Astrocyte of the hippocampus (primary cell): ENCODE measurements at places on chromosomes 4 and X.

- DNase-seq = peak; percentile 20
These were observed 57.9 kb upstream of the HPF1 start for GRCh38 chr4:169815606-169816005.

- DNase-seq = no peak
These were observed 422.8 kb upstream of the PABPC4L start for GRCh38 chr4:134624365-134624764.

GRCh38 chr4:185210102-185210981, 944 bp downstream of the SNX25 start:
- peak; percentile 75 for DNase-seq

DNA sequence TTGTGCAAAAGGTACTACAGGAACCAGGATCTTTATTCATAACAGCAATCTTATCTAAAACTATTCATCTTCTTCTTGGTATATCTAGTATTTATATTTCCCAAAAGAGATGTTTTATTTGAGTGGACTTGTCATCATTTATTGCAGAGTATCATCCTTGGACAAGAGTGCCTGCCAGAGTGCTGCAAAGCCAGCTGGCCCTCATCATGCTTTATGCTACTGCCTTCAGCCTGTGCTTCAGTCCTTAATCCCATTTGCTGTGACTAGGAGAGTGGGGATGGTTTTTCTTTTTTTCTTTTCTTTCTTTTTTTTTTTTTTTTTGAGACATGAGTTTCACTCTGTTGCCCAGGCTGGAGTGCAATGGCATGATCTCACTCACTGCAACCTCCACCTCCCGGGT, 33.5 kb upstream of the ELF2 start:
- DNase-seq = no peak

GRCh38 chr4:100805538-100805937, 287.7 kb upstream of the EMCN start:
- no peak for DNase-seq

DNA sequence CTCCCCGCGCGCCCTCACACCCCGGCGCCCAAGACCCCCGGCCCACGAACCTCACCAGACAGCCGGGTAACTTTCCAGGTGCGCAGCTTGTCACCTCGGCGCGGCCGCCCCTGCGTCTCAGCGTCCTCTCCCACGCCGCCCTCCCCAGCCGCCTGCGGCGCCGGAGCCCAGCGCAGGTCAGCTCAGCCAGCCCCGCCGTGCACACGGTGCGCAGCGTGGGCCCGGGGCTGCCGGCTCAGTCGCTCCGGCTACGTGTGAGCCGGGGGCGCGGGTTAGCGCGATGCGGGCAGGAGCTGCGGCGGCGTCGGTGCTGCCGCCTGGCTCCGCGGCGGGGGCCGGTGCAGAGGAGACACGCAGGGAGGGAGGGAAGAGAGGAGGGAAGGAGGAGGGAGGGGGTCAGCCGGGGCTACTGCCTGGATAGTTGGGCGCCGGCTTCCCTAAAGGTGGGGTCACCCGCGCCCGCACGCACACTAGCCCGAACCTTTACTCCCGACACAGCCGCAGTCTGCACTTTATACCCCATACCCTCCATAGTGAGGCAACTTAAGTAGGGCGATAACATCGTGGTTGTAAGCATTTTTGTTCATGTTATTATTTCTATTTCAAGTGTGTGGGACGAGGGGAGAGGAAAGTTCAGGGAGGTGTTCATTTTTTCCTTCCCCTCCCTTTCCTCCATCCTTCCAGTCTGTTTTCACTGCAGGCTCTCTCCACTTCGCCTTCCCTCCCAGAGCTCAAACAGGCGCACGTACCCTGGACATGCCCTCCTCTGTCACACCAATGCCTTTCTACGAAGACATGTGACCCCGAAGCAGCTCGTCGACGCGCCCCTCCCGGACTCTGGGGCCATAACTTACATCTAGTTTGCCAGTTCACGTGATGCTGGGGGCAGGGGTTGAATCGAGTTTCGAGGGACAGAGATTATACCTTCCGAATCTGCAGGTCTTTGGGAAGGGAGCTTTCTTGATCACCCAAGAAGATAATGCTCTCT, at the start of gene PRKG2:
Gene PRKG2 (minus strand): TSS at position 342 of the 988 bp plus-strand sequence. CDS start 10,175 bp downstream, outside the sequence.
- DNase-seq = peak; percentile 46

DNA sequence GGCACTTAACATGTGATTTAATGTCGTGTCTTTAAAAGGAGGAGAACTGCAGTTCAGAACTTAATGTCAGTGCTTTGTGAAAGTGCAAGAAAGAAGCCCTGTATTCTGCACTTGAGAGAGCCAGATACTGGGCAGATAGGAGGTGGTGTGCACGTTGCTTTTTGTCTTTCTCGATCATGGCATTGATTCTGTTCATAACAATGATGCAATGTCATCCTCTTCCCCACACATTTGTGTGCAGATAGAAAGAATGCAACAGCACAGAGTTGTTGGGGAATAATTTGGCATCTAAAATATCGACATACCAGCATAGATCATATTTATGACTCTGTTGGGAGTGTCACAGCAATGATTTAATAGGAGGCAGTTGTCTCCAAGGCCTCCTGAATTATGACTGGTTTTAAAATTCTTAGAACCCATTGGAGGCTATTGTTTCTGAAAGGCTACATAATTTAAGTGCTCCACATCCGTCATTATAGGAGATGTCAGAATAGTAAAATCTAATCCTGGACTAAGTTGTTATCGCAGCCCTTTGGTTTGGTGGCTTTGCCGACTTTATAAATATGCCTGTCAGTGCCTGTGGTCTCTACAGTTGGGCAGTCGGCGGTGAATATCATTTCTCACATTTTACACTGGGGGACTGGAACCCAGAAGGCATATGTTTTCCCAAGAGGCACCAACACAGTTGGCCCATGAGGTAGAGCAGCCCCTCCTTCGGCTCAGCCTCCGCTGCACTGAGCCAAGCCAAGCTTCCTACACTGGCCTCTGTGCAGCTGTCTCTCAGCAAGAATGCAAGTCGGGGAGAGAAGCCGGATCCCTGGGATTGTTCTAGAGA, 124.9 kb downstream of the PTTG2 start:
- no peak for DNase-seq

DNA sequence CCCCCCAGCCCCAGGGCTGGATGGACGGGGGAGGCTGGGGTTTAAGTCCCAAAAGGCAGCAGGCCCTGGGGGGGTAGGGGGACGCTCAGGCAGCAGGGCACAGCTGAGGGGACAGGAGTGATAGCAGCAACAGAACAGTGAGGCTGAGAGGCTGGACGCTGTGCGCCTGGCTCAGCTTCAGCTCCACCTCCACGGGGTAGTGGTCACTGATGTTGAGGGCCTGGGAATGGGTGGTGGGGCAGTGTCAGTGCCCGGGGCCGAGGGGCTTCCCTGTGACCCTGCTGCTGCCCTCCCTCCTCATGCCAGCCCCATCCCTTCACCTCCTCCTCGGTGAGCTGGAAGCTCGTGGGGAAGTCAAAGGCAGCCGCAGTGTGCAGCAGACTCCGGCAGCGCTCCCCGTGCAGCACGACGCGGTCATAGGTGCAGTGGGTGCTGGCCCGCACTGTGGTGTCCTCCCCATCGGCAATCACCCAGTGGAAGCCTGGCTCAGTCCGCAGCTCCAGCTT, 4.5 kb downstream of the RPL10 start:
- DNase-seq = no peak

DNA sequence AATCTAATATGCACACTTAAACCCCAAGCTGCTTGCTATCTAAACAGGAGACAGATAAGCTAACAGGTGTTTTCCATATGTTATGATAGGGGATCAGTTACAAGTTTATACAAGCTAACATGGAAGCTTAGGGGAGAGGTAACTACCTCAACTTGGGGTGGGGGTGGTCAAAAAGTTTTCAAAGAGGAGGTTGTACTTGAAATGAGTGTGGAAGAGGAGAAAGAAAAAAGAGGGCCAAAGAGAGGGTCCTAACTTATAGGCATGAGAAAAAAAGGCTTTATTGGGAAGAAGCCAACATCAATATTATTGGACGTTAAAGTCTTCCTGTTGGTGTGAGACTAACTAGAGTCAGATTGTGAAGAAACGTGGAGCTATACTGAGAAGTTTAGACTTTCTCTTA, 205.9 kb downstream of the NDST4 start:
- no peak for DNase-seq

GRCh38 chr4:22237846-22238494, 277.9 kb downstream of the ADGRA3 start:
- no peak for DNase-seq

- no peak for DNase-seq
These were observed 671.8 kb downstream of the PCDH7 start for GRCh38 chr4:31391976-31392375.

GRCh38 chr4:37124800-37125199, 119.7 kb upstream of the NWD2 start:
- no peak for DNase-seq

- no peak for DNase-seq
These were observed 2.7 kb upstream of the XKRX start for GRCh38 chrX:100931218-100931924.

- no peak for DNase-seq
These were observed 5.0 kb downstream of the RPL36A start for GRCh38 chrX:101395789-101396188.

DNA sequence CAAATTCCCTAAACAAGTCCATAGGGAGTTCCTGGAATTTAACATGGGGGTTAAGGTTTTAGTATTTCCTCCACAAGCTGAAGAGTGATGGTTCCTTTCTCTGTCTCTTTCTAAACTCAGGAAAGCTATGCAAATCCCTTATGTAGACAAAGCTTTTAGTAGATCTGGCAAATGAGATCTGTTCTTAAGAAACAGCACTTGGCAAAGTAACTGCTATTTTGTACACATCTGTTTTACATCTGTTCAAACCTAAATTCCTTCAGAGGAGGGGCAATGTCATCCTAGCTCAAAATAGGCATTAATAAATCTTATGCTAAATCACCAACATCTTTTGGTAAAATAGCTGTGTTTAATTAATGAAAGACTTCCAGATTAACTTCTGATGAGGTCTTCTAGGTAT, 137.8 kb upstream of the TBC1D9 start:
- no peak for DNase-seq

DNA sequence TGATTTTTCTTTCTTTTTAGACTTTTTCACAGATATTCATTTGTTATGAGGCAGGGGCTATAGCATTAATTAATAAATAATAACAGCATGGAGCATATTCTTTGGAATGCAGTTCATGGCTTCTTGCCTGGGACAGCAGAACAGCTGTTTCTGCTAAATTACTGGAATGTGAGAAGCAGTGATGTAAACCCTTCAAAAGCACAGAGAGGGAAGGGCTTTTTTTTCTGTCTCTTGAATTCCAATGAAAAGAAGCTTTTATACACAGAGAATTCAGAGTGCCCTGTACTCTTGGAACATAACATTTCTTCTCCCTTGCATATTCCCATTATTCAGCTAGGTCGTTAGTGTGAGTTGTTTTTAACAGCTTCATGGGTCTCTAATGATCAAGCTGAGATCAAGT, 28.5 kb upstream of the ANK2 start:
- peak; percentile 30 for DNase-seq

GRCh38 chrX:76428243-76429130, 977 bp downstream of the MAGEE1 start:
- peak; percentile 2 for DNase-seq

DNA sequence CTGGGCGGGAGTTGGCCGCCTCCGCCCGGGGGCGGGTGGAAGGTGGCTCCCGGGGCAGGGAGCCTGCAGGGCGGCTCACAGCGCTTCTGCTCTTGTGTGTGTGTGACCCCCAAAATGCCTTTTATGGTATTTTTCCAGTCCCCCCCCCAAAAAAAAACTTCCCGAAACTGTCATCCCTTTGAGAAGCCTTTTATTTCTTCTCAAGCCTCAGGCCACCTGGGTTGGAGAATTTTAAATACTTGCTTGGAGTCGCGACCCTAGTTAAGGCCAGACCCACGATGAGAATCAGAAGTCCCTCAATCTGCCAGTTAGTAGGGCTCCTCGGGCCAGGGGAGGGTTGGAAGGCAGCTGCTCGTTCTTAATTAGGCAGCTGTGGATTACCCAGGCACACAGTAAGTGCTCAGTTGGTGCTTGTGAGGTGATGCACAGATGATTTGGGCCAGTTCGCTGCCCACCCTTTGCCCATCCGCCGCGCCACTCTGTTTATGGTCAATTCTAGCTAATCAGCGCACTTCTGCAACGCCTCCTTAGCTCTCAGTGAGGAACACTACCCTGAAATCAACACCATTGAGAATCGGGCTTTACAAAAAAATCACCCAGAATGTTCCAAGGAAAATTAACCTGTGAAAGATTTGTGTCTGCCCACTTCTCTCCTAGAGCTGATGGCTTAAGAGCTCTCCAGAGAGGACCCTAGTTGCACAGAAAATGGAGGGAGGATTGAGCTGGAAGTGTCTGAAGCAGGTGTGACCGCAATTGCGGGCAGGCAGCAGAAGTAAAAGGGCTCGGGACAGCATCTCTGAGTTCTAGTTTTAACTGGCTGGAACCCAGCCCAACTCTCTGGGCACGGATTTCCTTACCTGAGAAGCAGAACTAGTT, 648 bp upstream of the SCD5 start:
- DNase-seq = peak; percentile 50

GRCh38 chr4:138087066-138087719, 155.0 kb downstream of the SLC7A11 start:
- DNase-seq = no peak
